ENCODE measurements at places on chromosomes 6 and 20. TPM values are rescaled to one million over a fixed set of nuclear protein-coding genes. Genes with fewer than 3 reads are reported as not detected.

The AKAP12 gene
- total RNA-seq, result 70.1 TPM

The TMEM217 gene
- 3.3 TPM for total RNA-seq

The SLC17A9 gene
- 5.6 TPM for total RNA-seq

The RIPPLY2 gene
- not detected for total RNA-seq

The DDO gene
- total RNA-seq, result 3.6 TPM

The CAPN11 gene
- total RNA-seq, result not detected

The ZNF322 gene
- total RNA-seq, result 22.7 TPM

DNA sequence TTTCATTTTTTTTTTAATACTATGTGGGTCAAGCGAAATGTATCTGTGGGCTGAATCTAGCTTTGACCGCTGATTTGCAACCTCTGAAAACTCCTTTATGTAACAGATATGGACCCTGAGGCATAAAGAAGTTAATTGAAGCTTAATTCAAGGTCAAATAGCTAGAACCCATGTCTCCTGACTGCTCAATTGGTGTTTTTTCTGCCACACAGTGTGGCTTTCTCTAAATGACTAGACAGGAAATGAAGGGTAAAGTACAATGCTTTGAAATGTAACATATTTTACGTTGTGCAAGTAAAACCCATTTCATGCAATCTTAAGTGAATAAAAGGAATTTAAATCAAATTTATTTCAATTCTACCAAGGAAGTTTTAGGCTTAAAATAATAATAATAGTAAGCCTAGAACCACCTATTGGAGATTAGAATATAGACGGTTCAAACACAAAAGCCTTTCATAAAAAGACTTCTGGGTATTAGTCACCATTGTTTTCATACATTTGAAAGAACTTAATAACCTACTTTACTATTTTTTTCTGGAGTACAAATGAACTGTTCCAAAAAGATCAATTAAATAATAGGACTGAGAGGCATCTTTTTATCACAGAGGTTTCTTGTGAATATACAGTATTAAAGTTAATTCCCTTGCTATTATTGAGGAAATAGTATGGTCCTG, 279.8 kb downstream of the EPHA7 start:
- no peak for DNase-seq
- H3K36me3 ChIP-seq, result no peaks in the 10 kb centered on the region
- no peak overlapping the region for H3K27ac ChIP-seq

DNA sequence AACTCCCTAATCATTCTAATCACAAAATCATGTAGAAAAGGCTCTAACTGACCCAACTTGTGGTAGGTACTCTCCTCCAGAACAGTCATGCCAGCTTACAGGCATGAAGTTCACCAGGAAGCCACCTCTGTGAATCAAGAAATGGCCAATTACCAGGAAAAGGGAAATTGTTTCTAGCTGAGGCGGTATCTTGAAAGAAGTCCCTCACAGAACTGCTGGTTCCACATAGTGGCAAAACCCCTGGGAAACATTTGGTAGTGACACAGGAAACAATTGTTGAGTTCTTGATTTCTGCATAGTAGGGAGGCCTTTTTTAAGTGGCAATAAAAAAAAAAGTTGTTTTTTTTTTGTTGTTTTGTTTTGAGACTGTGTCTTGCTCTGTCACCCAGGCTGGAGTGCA, 3.4 kb upstream of the ZHX3 start:
- no peaks in the 10 kb centered on the region for H3K36me3 ChIP-seq
- H3K4me1 ChIP-seq, result peaks cover 11% of the 10 kb centered on the region
- no peak for DNase-seq
- H3K27me3 ChIP-seq, result no peaks in the 10 kb centered on the region
- no peak overlapping the region for H3K27ac ChIP-seq

GRCh38 chr6:158356586-158357546, 44.6 kb downstream of the TULP4 start:
- no peaks in the 10 kb centered on the region for H3K36me3 ChIP-seq
- H3K27me3 ChIP-seq, result no peaks in the 10 kb centered on the region

- H3K4me3 ChIP-seq, result no peak overlapping the region
- H3K27ac ChIP-seq, result no peak overlapping the region
- H3K36me3 ChIP-seq, result no peaks in the 10 kb centered on the region
These were observed 85.4 kb upstream of the PRSS16 start for GRCh38 chr6:27161946-27162603.

DNA sequence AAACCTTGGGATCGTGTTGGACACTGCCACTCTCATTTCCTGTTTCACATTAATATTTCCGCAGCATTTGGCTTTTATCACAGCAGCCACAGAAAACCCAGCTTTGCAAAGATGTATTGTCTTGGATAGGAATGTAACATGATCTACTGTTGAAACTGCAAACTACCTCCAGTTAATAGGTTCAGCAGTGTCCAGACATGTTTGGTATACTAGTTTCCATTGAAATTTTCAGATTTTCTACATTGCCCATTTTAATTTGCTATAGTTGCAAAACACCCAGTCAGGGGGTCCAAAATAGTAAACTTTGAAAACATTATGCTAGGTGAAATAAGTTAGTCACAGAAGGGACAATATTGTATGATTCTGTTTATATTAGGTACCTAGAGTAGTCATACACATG, 3.3 kb downstream of the ANKRD6 start:
- H3K4me1 ChIP-seq, result peaks cover 5% of the 10 kb centered on the region
- H3K27me3 ChIP-seq, result peaks cover 20% of the 10 kb centered on the region
- H3K36me3 ChIP-seq, result no peaks in the 10 kb centered on the region
- no peak overlapping the region for H3K4me3 ChIP-seq
- DNase-seq, result no peak

DNA sequence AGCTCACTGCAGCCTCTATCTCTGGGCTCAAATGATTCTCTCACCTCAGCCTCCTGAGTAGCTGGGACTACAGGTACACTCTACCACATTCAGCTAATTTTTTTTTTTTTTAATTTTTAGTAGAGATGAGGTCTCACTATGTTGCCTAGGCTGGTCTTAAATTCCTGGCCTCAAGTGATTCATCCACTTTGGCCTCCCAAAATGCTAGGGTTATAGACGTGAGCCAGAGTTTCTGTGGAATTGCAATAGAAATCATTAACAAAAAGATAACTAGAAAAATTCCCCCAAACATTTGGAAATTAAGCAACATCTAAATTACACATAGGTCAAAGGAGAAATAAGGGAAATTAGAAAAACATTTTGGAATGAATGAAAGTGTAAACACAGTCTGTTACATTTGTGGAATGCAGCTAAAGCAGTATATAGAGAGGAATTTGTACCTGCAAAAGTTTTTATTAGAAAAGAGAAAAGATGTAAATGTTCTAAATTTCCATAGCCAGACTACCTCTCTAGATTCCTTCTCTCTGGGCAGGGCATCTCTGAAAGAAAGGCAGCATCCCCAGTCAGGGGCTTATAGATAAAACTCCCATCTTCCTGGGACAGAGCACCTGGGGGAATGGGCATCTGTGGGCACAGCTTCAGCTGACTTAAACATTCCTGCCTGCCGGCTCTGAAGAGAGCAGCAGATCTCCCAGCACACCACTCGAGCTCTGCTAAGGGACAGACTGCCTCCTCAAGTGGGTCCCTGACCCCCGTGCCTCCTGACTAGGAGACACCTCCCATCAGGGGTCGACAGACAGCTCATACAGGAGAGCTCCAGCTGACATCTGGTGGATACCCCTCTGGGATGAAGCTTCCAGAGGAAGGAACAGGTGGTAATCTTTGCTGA, 51.3 kb downstream of the ATRN start:
- H3K27me3 ChIP-seq, result no peaks in the 10 kb centered on the region
- H3K27ac ChIP-seq, result no peak overlapping the region
- no peaks in the 10 kb centered on the region for H3K36me3 ChIP-seq
- no peak overlapping the region for H3K4me3 ChIP-seq

GRCh38 chr20:21376626-21377025, 20.7 kb downstream of the NKX2-4 start:
- peak; percentile 23 for DNase-seq
- no peaks in the 10 kb centered on the region for H3K4me1 ChIP-seq
- no peaks in the 10 kb centered on the region for H3K27me3 ChIP-seq
- no peak overlapping the region for H3K27ac ChIP-seq
- H3K4me3 ChIP-seq, result no peak overlapping the region

DNA sequence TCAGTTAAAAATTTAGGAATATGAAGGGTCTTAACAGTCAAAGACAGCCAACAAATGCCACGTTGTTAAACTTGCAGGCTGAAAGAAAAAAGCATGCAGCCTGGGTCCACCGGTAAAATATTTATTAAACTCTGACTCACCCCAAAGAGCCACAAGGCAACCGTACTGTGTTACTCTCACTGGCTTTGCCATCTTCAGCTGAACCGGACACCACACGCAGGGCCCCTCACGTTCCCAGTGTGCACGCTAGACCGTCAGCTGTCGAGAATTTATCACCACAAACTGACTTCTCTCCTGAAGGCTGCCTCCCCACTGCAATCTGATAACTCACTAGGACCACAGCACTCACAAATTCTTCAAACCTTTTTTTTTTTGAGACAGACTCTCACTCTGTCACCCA, 30.7 kb downstream of the HUS1B start:
- no peaks in the 10 kb centered on the region for H3K4me1 ChIP-seq
- H3K4me3 ChIP-seq, result no peak overlapping the region
- H3K27ac ChIP-seq, result no peak overlapping the region
- no peaks in the 10 kb centered on the region for H3K27me3 ChIP-seq
- no peaks in the 10 kb centered on the region for H3K36me3 ChIP-seq

GRCh38 chr6:70310063-70310694, 7.3 kb upstream of the COL9A1 start:
- no peaks in the 10 kb centered on the region for H3K36me3 ChIP-seq
- H3K4me3 ChIP-seq, result no peak overlapping the region
- H3K27me3 ChIP-seq, result peaks cover 50% of the 10 kb centered on the region
- H3K27ac ChIP-seq, result no peak overlapping the region
- H3K4me1 ChIP-seq, result no peaks in the 10 kb centered on the region
- DNase-seq, result no peak

- no peak overlapping the region for H3K4me3 ChIP-seq
- peak; percentile 72 for DNase-seq
- no peaks in the 10 kb centered on the region for H3K27me3 ChIP-seq
- H3K36me3 ChIP-seq, result no peaks in the 10 kb centered on the region
- no peaks in the 10 kb centered on the region for H3K4me1 ChIP-seq
- H3K27ac ChIP-seq, result no peak overlapping the region
These were observed 411.8 kb downstream of the CDKAL1 start for GRCh38 chr6:20946022-20946421.

DNA sequence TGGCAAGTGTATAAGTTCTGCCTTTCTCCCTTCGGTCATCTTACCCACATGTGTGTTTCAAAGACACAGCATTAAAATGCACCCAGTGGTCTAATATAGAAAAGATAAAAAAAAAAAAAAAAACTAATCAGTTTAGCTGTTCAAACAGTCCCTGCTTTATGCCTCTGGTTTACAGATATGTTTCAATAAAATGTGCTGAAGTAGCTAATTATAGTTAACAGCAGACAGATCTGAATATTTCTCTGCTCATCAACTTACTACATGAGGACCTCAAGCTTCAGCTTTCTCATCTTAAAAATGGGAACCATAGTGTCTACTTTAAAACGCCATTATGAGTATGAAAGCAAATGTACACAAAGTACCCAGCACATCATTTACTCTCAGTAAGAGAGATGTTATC, 280.6 kb upstream of the DEFB112 start:
- DNase-seq, result no peak
- no peaks in the 10 kb centered on the region for H3K36me3 ChIP-seq
- H3K27me3 ChIP-seq, result no peaks in the 10 kb centered on the region
- H3K27ac ChIP-seq, result no peak overlapping the region

GRCh38 chr20:469746-470490, 7.6 kb upstream of the TBC1D20 start:
- H3K27me3 ChIP-seq, result peaks cover 8% of the 10 kb centered on the region
- H3K36me3 ChIP-seq, result peaks cover 5% of the 10 kb centered on the region
- H3K4me3 ChIP-seq, result no peak overlapping the region
- no peaks in the 10 kb centered on the region for H3K4me1 ChIP-seq
- DNase-seq, result no peak
